ENCODE measurements at places on chromosomes 4 and X.

DNA sequence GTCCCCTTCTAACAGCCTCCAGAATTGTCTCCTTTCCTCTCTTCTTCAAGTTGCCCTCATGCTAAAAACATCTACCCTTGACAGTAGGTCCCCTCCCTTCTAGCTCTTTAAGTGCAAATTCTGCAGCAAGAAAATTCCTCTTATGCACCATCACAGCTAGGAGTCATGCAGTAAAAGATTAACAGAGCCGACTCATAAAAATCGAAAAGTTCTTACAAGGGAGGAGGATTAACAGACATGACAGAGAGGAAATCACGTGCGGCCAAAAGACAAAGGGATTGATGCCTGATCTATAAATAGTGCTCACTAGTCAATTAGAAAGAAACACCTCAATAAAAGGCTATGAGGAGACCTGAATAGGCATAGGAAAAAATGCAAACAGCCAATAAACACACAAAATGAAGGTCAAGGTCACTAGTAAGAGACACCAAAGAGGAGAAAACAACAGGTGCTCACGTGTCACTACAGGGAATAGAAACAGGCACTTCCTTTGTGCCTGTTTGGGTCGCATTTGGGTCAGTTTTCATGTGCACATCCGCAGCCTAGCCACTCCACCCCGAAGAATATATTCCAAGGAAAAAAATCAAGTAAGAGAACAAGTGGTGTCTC, 3.4 kb downstream of the RNF212 start:
- DNase-seq, result no peak

GRCh38 chr4:4821577-4821976, 37.9 kb upstream of the MSX1 start:
- no peak for DNase-seq

GRCh38 chrX:1720836-1721235, 106.0 kb downstream of the ASMT start:
- DNase-seq, result no peak

GRCh38 chr4:33980361-33980760, 2264.0 kb downstream of the ARAP2 start:
- DNase-seq, result no peak

DNA sequence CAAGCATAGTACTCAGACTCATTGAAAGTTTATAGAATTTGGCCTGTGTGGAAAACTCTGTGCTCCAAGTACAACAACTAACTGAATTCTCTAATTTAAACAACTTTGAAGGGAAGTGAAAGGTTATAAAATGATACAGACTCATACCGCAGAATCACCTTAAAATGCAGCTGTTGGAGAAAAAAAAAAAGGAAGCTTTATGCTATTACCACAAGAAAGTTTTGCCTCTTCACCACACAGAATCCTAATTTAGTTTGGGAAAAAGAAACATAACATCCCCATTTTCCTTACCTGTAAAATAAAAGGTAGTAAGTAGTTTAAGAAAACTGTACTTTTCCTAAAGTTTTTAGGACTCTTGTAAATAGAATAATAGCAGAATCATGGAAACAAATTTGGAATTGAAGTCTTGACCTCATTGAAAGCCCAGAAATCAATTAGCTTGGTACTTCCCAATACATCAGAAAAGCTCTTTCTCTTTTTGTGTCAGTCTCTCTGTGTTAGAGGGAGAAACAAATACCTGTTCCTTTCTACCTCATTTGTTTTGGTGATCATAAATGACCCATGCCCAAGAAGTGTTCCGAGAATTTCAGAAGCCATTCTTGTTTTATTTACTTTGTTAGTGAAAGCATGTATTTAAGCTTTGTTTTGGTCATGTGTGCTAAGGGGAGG, 78.8 kb downstream of the NFKB1 start:
- DNase-seq, result no peak

- no peak for DNase-seq
Observed at GRCh38 chr4:917466-917865, 14.7 kb downstream of the GAK start.

DNA sequence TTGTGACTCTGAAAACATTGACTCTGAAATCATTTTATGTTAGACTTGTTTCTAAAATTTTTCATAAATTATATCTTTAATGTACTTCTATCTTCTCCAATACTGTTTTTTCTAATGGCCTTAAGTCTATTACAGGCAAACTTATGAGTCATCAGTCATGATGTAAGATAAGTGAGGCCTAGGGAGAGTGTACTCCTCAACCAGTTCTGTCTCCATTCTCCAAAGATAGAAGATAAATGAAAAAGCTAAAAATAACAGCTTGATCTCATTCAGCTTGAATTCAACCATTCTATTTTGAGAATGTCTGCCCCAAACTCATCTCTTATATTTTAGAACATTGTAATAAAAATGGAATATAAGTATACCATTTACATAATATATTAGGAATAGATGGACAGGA, 34.5 kb downstream of the STBD1 start:
- DNase-seq, result no peak

- no peak for DNase-seq
Observed at GRCh38 chrX:17164941-17165340, 210.1 kb upstream of the NHS start.

All from breast epithelium (tissue), 4 donors.